Activated naive CD4-positive, alpha-beta T cell (primary cell): ENCODE measurements at places on chromosomes 2 and 18.

- no peak for DNase-seq
Observed at GRCh38 chr18:80244956-80245730, 2.2 kb downstream of the PARD6G start.

DNA sequence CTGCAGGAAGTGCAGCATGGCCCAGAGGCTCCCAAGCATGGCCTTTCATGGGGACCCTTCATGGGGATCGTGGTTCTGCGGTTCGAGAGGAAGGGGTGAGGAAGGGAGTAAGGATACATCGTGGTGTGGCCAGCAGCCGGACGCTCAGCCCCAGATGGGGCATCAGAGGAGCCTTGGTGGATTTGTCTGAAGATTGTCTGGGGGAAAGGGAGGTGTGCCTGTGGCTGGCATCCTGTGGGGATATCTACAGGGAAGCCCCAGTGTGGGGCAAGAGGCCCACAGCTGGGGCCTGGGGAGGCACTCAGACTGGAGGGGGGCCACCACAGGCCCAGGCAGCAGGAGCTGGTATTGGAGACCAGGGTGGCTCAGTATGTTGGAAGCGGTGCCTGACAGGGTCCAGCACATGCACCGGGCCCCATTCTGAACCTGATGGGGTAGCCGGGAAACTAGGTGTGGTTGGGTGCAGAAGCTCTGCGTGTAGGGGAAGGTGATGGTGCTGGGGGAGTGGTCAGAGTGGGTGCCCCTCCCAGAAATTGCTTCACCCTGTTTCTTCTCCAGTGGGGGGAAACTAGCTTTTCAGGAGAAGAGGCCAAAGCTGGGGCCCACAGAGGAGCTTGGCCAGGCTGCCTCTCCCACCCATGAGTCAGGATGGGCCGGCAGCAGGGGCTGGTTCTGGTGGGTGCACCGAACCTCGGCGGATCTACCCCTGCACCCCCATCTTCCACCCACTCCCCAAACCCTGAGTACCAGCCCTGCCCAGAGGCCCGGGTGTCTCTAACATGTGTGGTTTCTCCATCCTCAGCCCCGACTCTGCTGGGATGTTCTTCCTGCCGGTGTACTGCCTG lies 274.4 kb upstream of the HDAC4 start:
- no peak for DNase-seq

GRCh38 chr2:60267122-60267521 lies 286.3 kb downstream of the BCL11A start:
- DNase-seq = no peak

DNA sequence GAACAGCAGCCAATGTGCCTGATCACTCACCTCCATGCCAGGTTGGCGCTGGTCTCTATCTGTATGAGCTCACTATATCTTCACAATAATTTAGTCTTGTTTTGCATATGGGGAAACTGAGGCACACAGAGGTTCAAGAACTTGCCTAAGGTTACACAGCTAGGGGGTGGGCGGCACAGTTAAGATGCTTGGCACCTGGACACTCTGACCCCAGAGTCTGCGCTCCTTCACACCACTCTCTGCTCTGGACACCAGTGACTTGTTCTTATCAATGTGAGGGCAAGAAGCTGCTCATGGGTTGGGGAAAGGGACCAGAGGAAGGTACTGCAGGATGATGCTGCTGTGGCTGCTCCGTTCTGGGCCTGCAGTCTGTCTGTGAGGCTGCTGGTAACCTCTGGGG lies 27.1 kb downstream of the FBLN7 start:
- DNase-seq = no peak

GRCh38 chr18:11154368-11154989 lies 5.1 kb upstream of the PIEZO2 start:
- no peak for DNase-seq

DNA sequence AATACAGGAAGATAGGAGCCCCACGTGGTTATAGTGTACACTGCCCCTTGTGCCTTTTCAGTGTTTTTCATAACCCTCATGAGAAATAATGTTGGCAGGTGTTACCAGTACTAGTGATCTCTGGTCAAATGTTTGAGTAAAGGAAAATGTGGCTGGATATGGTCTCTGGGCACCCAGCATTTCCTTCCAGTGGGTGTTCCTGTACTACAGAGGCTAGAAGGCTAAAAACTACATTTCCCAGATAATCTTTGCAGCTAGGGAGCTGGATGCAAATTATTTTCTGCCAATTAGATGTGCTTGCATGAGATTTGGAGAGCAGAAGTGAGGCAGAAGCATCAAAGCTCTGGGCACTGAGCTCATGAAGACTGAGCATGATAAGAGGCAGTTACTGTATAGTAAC lies 45.1 kb downstream of the KIAA2012 start:
- DNase-seq = no peak

- DNase-seq = no peak
Observed at GRCh38 chr2:79862756-79863155, 349.9 kb downstream of the CTNNA2 start.

DNA sequence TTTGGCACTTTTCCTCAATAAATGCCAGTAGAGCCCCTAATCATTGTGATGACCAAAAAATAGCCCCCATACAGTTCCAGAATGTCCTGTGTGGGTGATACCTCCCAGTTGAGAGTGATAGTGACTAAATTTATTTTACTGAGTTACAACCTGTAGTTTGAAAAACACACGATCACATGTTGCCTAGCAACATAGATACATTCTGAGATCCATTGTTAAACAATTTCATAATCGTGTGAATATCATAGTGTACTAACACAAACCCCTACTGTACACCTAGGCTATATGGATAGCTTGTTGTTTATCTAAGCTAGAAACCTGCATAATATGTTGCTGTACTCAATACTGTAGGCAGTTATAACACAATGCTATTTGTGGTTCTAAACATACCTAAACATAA lies 30.6 kb downstream of the KCMF1 start:
- DNase-seq = no peak

DNA sequence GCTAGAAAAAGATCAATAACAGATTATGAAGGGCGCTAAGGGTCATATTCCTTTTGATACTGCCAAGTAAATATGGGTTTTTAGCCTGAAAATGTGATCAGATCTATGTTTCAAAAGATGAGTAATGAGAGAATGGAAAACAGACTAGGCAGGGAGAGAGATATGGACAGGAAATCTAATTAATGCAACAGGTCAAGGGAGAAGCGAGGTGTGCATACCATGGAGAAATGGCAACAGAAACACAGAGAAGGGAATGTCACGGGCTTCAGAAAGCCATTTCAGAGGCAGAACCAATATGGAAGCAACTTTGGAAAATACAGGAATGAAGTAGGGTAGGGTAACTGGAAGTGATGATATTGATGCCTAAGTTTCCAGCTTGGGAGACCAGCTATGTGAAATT lies 69.3 kb downstream of the SIGLEC15 start:
- no peak for DNase-seq

DNA sequence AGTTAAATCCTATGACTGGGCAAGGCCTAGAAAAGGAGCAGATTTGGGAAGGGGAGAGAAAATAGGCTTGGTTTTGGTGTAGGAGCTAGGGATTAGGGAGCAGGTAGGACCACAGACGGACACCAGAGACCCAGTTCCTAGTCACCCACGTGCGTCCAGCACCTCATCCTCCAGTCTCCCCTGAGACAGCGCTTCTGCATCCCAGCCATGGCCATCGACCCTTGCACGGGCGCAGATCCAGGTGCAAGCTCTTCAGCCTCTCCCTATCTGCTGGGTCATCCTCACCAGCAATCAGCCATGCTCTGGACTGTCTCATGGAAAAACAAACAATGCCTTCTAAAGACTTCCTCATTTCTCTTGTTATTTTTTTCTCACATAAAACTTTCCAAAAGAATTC lies 246.8 kb upstream of the RAB6C start:
- DNase-seq = no peak

GRCh38 chr18:78904179-78904531 lies 75.5 kb upstream of the SALL3 start:
- DNase-seq = no peak
